ENCODE measurements at places on chromosomes 6 and 20. TPM values are rescaled to one million over a fixed set of nuclear protein-coding genes. Genes with fewer than 3 reads are reported as not detected.

DNA sequence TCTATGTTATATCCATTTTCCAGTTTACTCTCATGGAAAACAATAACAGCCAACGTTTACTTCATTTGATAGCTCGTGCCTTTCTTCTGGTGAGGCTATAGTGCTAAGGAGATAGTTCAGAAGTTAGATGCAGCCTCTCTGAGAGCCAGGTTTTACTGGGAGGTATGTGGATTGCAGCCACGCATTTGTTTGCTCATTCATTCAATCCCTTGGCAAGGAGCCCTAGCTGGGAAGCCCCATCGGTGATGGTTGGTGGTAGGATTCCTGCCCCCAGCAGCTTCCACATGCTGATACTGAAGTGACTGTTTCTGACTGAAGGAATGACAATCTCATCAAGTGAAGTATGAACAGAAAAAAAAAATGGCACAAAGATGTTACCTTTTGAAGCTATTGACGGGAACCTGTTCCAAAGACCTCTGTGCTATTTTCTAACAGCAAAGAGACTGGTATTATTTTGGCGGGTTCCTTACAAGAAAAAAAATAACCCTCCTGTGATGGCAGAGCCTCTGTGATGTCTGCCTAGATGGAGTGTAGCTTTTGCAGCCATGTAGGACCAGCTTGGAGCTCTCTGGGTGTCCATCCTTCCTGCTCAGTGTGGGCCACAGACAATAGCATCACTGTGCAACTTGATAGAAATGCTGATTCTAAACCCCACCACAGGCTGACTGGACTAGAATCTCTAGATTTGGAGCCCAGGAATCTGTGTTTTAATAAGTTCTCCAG is 30.6 kb downstream of the SNAP25 start:
- no peaks in the 10 kb centered on the region for H3K27me3 ChIP-seq
- no peaks in the 10 kb centered on the region for H3K4me1 ChIP-seq
- no peak for DNase-seq
- no peak overlapping the region for H3K27ac ChIP-seq

DNA sequence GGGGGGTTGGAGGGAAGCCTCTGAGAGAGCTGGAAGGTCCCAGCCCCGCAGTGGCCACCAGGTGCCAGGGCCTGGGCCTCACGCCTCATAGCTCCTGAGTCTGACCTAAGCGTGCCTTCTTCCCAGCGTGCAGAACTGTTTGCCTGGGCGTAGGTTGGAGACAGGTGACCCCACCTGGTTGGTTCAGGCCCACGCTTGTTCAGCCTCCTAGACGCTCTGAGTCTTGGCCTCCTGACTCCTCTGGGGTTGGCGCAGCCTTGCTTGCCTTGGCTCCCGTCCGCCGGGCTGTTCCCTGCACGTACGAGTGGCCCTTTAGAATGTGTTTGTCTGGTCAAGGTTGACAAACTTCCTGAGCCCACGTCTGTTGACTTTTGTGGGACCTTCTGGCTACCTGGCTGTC is 70.8 kb downstream of the EYA2 start:
- no peak overlapping the region for H3K27ac ChIP-seq
- no peaks in the 10 kb centered on the region for H3K27me3 ChIP-seq
- H3K4me1 ChIP-seq, result no peaks in the 10 kb centered on the region
- DNase-seq, result no peak

DNA sequence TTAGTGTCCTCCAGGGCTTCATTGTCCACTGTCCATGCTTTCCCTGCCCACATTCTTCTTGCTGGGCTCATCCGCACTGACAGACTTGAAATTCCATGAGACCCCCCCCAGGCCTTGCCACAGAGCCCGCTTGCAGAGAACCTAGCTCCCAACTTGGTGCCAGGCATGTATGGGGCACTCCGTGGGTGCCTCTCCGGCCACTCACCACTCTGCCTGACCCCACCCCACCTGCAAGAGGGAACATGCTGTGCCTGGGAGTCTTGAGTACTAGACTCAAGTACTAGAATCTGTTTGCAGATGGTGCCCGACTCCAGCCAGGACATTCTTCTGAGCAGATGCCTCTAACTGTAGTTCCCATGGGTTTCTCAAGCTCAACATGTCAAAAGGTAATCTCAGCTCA is 47.9 kb downstream of the TRERF1 start:
- H3K27ac ChIP-seq, result peak overlapping the region; percentile 60
- H3K36me3 ChIP-seq, result no peaks in the 10 kb centered on the region
- DNase-seq, result peak; percentile 47

- no peak overlapping the region for H3K27ac ChIP-seq
- no peaks in the 10 kb centered on the region for H3K4me1 ChIP-seq
- H3K36me3 ChIP-seq, result no peaks in the 10 kb centered on the region
- no peaks in the 10 kb centered on the region for H3K27me3 ChIP-seq
- H3K4me3 ChIP-seq, result no peak overlapping the region
Measured at GRCh38 chr6:129592516-129593232, 117.3 kb downstream of the ARHGAP18 start.

GRCh38 chr20:35877611-35878010 is 76.7 kb downstream of the SCAND1 start:
- H3K4me1 ChIP-seq, result no peaks in the 10 kb centered on the region
- no peak for DNase-seq
- H3K36me3 ChIP-seq, result no peaks in the 10 kb centered on the region
- no peak overlapping the region for H3K4me3 ChIP-seq

GRCh38 chr20:47227576-47227975 is 128.9 kb downstream of the ZMYND8 start:
- no peak overlapping the region for H3K27ac ChIP-seq
- H3K27me3 ChIP-seq, result no peaks in the 10 kb centered on the region
- DNase-seq, result no peak
- H3K4me3 ChIP-seq, result no peak overlapping the region
- no peaks in the 10 kb centered on the region for H3K4me1 ChIP-seq

The FOXQ1 gene
- polyA plus RNA-seq, result 1.3 TPM

The BMP2 gene
- 16.8 TPM for polyA plus RNA-seq

All from small intestine (tissue), 16 donors.